ENCODE measurements at places on chromosomes 4 and X.
A peak's percentile ranks its signal among the peaks of the same experiment; 100 is the strongest.

DNA sequence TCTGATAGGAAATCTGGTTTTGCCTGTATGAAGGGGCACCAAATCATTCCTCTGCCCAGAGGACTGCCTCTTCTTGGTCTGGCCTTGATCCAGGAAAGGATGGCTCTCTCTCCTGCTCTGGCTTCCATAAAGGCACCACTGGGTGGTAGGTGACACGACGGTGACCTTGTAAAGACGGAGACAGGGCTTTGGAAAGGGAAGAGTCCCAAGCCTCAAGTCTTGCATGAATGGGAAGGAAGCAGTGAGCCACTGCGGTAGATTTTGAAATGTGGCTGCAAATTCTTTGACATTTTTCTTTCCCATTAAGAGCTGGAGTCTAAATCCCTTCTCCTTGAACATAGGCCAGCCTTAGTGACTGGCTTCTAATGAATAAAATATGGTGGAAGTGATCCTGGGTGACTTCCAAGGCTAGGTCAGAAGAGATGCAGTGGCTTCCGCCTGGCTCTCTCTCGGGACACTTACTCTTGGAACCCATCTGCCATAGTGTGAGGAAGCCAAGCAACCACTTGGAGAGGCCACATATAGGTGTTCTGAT, 347.4 kb downstream of the BCOR start:
- no peak for DNase-seq

DNA sequence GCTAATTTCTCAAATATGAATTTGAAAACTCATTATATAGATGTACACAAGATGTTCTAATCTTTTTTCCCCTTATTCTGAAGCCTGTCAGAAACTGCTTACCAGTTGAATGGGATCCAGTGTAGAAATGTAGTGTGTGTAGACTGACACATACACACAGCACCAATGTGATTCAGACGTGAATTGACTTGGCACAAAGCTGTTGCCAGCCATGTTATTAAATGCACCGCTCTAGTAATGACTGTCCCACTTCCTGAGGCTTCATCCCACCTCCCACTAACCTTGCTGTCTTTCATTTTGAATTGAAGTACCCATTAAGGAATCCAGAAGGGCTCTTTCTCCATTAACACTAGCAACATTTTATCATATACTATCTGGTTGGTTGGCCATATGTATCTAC, 146.6 kb downstream of the PPA2 start:
- DNase-seq = no peak

- DNase-seq = no peak
Measured at GRCh38 chrX:150542846-150543229, 25.6 kb upstream of the MTM1 start.

GRCh38 chrX:98506907-98507306, 1623.2 kb downstream of the RPA4 start:
- DNase-seq = peak; percentile 32
